ENCODE measurements at places on chromosomes 5 and 9.

GRCh38 chr5:68435611-68436010 is 220.1 kb downstream of the PIK3R1 start:
- no peak for DNase-seq

DNA sequence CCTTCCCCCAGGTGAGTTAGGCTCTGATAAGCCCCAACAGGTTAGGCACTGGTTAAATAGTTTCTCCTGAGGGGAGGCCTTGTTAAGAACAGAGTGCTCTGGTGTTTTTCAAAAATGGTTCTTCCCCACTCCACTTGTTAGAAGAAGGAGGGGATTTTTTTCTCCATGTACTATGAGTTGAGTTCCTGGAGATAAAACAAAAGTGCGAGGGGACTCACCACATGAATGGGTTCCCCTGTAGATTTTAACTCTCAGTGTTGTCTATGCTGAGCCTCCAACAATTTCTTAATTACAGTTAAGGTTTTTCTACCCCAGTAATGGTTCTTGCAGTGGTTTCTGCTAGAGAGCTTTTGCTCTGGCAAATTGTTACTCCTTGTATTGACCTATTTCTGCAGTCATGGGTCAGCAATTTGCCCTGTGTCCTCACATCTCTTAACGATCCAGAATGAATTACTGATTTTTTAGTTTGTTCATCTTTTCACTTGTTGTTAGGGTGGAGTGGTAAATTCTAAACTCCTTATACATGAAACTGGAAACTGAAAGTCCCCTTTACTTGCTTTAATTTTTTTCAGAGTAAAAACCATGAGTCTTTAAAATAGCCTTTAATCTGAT is 44.4 kb downstream of the SCAMP1 start:
- DNase-seq, result no peak

- DNase-seq, result no peak
Measured at GRCh38 chr5:79774171-79774854, 84.7 kb downstream of the CMYA5 start.

- no peak for DNase-seq
Measured at GRCh38 chr5:50958852-50959457, 292.5 kb downstream of the PARP8 start.

GRCh38 chr9:71778085-71778484 is 9.8 kb upstream of the CEMIP2 start:
- DNase-seq, result no peak

DNA sequence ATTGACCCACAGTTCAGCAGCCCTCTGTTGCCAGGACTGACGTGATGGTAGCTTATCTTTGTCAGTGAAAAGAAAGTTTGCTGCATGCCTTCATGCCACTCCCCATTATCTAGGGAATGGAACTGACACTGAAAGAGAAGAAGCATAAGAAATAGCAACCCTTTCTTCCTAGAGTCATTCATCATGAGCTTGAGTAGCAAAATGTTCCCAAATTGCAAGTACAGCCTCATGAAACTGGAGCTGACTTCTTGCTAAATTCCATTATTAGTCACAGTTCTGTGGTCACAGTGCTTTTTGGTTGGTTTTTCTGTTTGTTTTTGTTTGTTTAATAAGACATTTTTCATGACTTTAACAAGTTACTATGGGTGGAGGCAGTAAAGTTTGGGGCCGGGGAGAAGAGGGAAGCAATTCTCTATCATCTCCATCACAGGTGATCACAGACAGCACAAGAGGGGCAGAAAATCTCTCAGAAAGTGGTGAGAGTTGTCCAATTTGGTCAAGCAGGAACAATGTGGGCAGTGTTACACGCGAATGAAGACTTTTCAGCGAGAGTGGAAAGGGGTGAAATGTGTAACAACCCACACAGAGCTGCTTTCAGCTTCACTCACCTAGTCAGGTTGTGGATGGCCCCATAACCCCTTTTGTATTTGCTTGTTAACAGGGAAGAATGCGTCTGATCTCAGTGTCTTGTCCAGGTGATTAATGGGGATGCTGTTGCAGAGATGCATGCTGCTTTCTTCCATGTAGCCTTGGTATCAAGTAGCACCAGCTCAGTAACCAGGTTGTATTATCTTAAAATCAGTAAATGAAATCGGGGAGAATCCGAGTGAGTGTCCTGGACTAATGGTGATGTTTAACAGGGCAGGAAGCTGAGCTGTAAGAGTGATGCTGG is 440.4 kb downstream of the DMRT2 start:
- DNase-seq, result no peak

DNA sequence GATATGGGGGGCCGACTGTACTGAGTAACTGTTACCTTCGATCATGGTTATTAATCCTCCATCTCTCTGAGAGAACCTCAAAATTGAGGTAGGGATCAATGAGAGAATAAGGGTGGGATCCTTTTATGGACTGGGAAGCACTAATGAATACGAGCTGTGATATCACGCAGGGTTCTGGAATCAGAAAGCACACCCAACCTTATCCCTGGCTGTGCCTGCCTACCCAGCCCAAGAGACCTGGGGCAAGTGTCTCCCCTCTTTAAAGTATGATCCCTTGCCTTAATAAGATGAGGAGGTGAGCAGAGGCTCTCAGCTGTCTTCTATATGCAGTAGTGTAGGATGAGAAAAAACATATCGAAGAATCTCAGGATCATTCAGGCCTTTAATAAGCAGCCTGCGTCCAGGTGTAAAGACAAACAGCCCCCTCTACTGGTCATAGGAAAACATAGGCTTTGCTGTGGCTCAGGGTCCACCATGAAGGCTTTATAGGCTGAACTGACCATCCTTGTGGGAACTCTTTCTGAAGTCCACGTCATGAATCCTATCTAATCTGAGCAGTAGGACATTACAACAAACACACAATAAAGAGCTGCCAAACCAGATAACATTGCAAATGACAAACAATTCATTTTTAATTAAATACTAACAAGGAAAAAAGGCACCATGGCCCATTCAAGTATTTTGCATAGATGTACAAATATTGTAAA is 16.8 kb downstream of the NIPAL4 start:
- no peak for DNase-seq

GRCh38 chr5:125160787-125161502 is 414.5 kb upstream of the ZNF608 start:
- DNase-seq, result no peak

GRCh38 chr9:104835161-104835560 is 71.2 kb downstream of the NIPSNAP3B start:
- DNase-seq, result no peak
